Coronary artery (tissue), 2 donors: ENCODE measurements at places on chromosomes 4 and X.

DNA sequence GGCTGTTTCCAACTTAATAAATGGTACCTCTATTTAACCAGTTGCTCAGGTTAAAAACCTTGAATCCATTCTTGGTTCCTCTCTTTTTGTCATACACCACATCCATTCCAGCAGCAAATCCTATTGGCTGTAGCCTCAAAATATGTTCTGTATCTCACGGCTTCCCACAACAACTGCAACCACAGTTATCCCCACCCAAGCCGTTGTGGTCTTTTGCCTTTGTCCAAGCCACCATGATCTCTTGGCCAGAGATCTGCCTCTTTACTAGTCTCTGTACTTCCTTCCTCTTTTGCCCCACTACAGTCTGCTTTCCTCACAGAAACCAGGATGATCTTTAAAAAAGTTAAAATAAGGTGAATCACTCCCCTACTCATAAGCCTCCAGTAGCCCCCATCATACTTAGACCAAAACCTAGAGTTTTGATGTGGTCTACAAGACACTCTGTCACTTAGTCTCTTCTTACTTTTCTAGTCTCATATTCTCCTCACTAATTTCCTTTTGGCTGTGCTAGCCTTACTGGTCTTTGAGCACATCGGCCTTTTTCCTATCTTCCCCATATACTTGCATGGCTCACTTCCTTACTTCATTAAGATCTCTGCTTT, 10.3 kb downstream of the MAOA start:
- DNase-seq, result no peak

DNA sequence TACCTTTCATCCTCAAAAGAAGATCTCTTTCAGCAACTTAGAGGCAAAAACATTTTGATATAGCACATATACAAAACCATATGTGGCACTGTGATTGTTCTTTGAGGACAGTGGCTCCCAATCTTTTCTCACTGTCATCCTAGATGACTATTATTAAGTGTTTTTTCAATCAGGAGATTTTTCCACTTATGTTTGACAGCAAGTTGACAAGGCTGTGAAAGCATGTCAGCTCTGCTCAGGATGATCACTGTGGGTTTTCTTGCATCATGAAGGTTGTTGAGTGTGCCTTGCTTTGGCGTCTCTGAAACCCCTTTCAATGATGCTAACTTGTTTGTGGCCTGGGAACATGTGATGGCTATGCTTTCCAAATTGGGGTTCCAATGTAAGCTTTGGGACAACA, 20.2 kb upstream of the NSUN7 start:
- DNase-seq, result no peak

DNA sequence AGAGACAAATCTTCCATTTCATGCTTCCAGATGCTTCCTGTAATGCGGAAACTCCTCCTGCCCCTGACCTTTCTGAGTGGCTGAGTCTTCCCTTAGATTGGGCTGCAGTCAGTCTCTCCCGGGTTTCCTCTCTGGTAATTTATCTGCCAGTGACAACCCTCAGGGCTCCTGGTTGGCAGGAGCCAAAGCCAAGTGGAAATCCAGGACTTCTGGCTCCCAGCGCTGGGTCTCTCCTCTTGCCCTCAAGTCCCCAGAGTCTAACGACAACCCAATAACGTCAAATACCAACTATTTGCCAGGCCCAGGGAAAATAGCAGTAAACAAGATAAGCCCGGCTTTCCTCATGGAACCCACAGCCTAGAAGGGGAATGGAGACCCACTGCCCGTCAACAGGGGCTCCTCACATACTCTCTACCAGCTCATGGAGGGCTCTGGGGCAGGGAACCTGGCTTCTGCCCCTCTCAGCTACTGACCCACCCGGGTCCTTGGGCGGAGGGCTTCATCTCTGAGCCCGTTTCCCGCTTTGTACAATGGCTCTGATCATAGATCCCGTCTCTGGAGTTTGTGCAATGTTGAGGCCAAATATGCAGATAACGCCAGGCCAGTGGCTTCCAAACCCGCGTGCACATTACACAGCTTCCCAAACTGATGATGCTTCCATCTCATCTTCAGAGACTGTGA, 1.1 kb upstream of the TBC1D14 start:
- no peak for DNase-seq

DNA sequence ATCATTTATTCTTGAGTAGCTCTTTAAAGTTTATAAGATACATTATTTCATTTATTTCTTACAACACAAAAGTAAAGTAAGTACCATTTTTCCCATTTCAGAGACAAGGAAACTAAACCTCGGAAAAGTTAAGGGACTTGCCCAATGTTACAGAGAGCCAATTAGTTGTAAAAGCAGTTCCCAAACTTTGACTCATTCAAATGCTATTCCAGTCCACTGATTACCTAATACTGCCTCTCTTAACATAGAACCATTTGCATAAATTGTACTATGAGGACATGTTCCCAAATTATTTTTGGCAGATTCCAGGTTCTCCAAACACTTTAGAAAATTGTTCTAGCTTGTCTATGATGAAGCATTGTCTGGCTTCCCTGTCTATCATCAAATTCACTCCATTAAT, 45.6 kb upstream of the GRIA3 start:
- no peak for DNase-seq

- DNase-seq, result no peak
These were observed 119.8 kb upstream of the ATP6AP2 start for GRCh38 chrX:40460926-40461325.

GRCh38 chr4:70849291-70849690, 9.6 kb upstream of the GRSF1 start:
- DNase-seq, result no peak

GRCh38 chr4:88981993-88982392, 75.0 kb downstream of the FAM13A start:
- DNase-seq, result no peak

DNA sequence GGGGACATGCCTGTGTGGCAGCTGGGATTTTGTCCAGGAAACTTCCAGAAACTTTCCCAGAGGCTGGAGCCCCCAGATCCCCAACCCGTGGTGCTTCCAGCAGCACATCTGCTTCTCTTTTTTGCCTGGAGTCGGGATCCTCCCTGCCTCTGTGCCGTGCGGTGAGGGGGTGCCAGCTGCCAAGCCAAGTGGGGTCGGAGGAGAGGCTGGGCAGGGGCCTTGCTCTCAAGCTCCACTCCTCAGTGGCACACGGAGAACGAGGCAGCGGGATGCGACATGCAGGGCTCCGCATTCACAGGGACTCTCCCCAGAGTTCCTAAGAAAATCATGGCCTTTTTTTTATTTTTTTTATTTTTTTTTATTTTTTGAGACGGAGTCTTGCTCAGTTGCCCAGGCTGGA, 120.7 kb downstream of the PSAPL1 start:
- DNase-seq, result no peak

GRCh38 chr4:42646013-42646784, 10.7 kb downstream of the ATP8A1 start:
- no peak for DNase-seq

- DNase-seq, result peak; percentile 85
These were observed 1.1 kb downstream of the MAML3 start for GRCh38 chr4:140152751-140153418.

DNA sequence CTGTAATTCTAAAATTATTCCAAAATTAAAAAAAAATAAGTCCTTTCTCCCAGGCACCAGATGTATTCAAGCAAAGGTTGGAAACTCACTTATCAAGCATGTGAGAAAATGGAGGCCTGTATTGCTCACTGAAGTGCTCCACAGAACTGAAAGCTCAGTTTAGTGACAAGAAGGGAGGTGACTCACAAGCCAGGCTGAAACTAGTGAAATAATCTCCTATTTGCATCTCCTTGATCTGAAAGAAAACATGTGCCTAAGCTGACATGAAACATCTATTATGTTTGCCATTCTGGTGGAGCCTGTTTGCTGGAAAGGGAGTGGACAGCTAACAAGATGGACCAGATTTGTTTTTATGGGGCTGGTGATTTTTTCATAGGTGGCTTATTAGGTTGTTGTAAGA, 54.0 kb upstream of the AMELX start:
- no peak for DNase-seq

DNA sequence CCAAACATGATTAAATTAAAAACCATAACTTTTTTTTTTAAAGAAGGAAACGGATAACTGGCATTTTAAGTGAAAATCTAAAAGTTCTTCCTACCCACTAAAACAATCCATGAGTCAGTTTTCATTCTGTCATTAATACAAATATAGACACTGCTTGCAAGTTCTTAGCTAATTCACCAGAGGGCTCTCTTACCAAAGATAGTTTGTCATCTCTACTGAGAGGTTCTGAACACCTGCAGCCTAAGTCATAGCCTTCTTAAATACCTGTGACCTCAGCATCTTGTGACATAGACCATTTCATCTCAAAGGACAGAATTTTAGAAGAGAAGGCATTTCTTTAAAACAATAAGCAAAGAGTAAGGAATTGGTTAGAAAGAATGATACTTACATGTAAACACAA, 65.3 kb upstream of the FAM120C start:
- DNase-seq, result no peak

GRCh38 chrX:51215266-51215665, 117.4 kb upstream of the NUDT10 start:
- no peak for DNase-seq

DNA sequence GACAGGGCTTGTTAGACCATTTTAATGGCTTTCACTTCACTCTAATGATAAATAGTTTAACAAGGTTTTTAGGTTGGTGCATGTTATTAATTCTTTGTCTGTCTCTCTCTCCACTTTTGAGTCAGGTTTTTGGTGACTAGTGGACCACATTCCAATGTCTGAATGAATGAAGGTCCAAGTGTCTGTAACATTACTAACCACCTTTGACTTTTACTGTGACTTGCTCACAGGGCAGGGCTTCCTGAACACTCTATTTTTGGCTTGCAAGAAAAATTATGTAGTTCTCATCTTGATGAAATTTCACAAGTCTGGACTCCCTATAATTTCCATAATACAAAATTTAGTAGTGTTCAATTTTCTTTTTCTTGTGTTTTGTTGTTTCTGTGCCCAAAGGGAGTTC, 78.9 kb upstream of the BMPR1B start:
- no peak for DNase-seq

GRCh38 chr4:153976954-153977353, 188.1 kb upstream of the SFRP2 start:
- DNase-seq, result no peak

DNA sequence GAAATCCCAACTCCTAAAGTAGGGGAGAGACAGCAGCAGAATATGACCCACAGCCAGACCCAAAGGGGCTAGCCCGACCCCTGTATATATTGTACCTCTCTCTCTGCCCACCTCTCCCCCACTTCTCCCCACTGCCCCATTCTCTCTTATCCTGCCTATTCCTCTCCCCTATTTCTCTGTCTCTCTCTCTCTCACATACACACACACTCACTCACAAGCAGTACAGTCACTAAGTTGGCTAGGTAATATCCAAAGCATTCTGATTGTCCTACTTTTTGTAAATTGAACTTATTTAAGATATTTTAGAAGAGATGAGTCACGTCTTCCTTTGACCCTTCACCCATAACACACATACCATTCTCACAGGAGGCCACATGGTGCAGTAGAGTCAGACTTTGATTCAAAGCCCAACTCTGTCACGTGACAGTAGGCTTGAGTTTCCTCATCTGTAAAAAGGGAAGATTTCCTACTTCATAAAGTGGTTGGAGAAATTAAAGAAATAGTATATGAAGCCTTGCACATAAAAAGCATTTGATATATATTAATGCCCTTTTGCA, 29.5 kb downstream of the SRPX2 start:
- DNase-seq, result no peak

GRCh38 chrX:5674036-5674435, 554.6 kb downstream of the NLGN4X start:
- DNase-seq, result no peak

DNA sequence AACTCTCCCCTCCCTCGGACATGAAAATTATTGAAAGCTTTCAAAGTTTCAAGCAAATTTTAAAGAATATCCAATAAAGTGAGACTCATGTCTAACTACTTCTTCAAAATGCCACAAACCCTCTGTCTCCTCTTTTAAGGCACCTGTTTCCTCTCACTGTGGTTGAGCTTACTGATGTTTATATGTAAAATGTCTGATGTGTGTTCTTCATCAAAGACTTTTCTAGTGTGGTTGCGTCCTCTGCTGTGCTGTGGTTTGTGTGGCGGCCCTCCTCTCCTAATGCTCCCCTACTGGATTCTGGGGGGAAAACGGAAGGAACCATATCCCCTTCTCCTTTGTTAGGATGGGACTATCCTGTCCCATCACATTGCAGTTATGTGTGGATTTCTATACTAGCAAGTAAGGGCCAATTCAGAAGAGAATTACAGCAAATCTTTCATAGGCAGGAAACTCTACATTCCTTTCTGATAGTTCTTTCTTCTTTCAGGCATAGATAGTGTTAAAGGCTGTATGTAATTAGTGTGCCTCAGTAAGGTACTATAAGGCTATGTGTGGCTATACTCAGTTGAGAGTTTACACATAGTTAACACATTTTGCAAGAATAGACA, 221.0 kb upstream of the GPRIN3 start:
- DNase-seq, result no peak

- no peak for DNase-seq
These were observed 132.1 kb upstream of the CXCL13 start for GRCh38 chr4:77473509-77473908.

DNA sequence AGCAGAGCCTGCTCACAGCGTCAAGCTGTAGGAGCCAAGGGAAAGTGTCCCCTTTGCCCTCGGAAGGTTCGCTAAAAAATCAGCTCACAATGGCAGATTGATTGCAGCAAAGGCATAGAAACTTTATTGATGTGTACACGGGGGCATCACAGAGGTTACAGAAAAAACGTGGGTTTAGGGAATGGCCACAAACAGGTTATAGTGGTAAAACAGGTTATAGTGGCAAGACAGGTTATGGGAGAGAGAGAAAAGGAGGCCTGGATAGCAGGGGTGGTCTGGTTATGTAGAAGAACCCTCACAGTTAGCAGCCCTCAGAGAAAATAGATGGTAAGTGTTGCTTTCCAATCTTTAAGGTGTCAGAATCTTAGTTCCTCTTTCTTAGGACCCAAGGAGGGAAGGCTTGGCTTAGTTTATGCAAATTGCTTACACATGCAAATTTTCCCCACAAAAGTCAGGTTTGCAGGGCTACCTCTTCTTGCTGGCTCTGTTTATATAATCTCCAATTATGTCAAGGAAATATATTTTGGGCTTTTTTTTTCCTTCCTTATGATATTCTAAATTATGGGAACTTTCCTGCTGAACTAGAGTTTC, 113.7 kb downstream of the BMP15 start:
- no peak for DNase-seq

- no peak for DNase-seq
These were observed 9.4 kb downstream of the ADH6 start for GRCh38 chr4:99209671-99210070.

DNA sequence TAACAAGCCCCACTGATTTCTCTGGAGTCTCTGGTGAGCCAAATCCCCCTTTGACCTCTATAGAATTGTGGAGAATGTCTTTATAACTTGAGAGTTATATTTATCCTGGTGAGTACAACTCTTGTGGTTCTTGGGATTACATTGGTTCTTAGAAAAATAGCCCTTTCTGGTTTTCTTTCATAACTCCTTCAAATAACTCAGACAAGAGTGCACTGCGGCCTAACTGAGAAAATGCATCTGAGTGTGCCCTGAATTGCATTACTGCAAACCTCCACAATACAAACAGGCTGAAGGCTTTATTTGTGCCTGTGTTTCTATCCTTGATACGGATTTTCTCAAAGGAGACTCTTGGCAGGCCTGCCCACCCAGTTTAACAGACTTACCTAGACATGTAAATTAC, 2.7 kb downstream of the BEX3 start:
- no peak for DNase-seq

GRCh38 chr4:2785613-2786012, 7.3 kb upstream of the SH3BP2 start:
- DNase-seq, result peak; percentile 24

- DNase-seq, result no peak
These were observed 19.1 kb downstream of the FGF2 start for GRCh38 chr4:122845760-122846159.

- no peak for DNase-seq
These were observed 278.8 kb upstream of the DIAPH2 start for GRCh38 chrX:96405842-96406241.
